Umbilical cord (tissue), 2 donors: ENCODE measurements at places on chromosomes 16 and 17. TPM values are rescaled to one million over a fixed set of nuclear protein-coding genes. Genes with fewer than 3 reads are reported as not detected.

Gene COPZ2
- total RNA-seq: 129 TPM

Gene PLA2G15
- 19.0 TPM for total RNA-seq

GRCh38 chr17:31392002-31392855 lies 754 bp downstream of the RAB11FIP4 start:
- DNase-seq: no peak

GRCh38 chr17:70271200-70271599 lies 101.9 kb downstream of the KCNJ2 start:
- no peak for DNase-seq

- DNase-seq: no peak
Measured at GRCh38 chr16:262121-262745, 13.5 kb downstream of the RGS11 start.

DNA sequence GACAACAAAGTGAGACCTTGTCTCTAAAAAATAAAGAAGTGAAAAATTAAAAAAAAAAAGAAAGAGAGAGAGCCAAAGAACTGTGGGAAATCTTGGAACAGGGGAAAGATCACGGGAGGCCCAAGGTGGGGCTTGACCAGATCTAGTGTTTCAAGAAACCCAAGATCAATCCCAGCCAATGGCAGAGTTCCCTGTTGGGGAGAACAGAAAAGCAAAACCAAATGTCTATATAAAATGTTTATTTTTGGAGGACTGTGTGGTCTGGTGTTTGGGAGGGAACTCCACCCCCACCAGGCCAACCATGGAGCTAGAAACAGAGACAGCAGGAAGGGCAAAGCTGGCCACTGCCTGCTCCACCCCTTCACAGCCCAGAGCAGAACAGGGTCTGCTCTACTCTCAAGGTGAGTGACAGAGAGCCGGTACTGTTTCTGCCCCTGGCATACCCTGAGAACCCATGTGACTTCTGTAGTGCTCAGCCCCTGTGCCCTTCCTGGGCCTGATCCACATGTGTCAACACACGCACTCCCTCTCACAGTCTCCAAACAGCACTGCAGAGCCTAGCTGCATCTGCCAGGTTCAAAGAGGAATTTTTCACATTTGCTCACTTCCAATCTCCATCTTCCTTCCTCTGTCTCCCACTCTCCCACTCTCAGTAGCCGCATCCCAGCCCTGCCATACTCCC lies 3.7 kb downstream of the TMEM101 start:
- DNase-seq: no peak

GRCh38 chr17:4648741-4649140 lies 7.3 kb upstream of the ALOX15 start:
- DNase-seq: no peak

DNA sequence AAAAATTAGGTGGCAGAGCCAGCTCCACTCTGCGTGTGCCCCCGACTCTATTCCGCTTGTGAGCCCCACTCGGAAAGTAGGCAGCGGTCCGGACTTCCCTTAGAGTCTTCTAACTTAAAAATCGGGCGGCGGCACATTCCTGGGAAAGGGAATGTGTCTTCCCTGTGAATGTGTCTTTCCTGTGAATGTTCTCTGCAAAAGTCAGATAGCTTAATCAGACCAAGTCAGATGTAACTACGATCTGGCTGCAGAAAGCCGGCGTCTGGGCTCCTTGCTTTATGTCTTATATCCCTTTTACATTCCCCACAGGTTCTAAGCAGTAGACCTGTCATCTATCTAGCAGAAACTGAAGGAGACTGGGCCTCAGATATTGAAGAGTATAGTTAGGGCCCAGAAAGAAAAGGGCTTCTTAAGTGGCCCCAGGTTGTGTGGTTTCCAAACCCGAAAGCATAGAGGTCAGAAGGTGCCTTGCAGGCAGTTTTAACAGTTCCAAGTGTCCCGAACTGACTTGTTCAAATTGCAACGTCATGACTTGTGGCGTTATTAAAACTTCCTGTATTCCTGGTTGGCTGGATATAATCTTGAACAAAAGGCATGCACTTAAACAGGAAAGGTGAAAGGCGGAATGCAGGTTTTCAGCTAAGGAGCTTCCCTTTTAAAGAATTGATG lies 601 bp downstream of the PHKB start:
- peak; percentile 54 for DNase-seq

GRCh38 chr17:73427198-73427597 lies 115.4 kb upstream of the CDC42EP4 start:
- no peak for DNase-seq

- no peak for DNase-seq
Measured at GRCh38 chr16:22924492-22924891, 110.5 kb downstream of the HS3ST2 start.
